ENCODE measurements at places on chromosomes 6 and 20. TPM values are rescaled to one million over a fixed set of nuclear protein-coding genes. Genes with fewer than 3 reads are reported as not detected.

NUP43 gene
- 24.9 TPM for total RNA-seq

MEP1A gene
- not detected for total RNA-seq

YTHDF1 gene
- 20.4 TPM for total RNA-seq

TUBB2B gene
- 5,262 TPM for total RNA-seq

NKAIN2 gene
- 109 TPM for total RNA-seq

ARFGEF3 gene
- 37.1 TPM for total RNA-seq

SLC13A3 gene
- 10.2 TPM for total RNA-seq

COL21A1 gene
- total RNA-seq, result 1.6 TPM

MCUR1 gene
- 25.3 TPM for total RNA-seq

LY6G6C gene
- not detected for total RNA-seq

WFDC9 gene
- total RNA-seq, result not detected

SPATS1 gene
- 0.41 TPM for total RNA-seq
